ENCODE measurements at places on chromosomes 11 and 22. TPM values are rescaled to one million over a fixed set of nuclear protein-coding genes. Genes with fewer than 3 reads are reported as not detected.

DNA sequence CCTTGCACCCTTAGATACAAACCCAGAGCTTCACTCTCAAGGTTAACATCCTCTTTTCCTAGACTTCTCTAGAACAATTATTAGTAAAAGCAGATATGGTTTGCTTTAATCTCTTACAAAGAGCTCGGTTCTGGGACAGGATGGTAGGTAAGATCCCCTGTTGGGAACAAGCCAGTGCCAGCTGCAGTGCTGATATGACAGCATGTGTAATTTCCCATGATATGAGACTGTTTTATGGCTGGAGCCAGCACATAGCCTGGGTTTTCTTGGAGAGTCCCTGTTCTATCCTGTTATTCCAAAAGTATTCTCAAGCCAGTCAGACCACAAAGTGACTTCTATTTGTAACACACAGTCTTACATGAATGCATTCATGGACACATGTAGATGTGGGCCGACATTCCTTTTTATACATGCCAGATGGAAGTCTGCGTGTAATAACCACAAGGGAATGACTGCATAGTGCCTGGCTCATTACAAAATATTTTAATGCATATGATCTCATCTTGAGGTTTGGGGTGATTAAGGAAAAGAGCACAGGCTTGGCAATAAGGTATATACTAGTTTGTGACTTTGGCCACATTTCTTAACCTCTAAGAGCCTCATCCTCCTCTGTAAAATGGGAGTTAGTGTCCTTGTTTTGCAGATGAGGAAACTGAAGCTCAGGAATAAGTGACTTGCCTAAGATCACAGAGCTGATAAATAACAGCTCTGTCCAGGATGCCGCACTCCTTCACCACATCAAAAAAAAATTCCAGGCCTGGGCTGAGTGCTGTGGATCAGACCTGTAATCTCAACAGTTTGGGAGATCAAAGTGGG, 21.8 kb downstream of the CLMP start:
- H3K4me1 ChIP-seq: no peaks in the 10 kb centered on the region
- H3K27me3 ChIP-seq: no peaks in the 10 kb centered on the region
- no peaks in the 10 kb centered on the region for H3K36me3 ChIP-seq
- H3K27ac ChIP-seq: no peak overlapping the region

The PIWIL4 gene
- total RNA-seq: 2.0 TPM

DNA sequence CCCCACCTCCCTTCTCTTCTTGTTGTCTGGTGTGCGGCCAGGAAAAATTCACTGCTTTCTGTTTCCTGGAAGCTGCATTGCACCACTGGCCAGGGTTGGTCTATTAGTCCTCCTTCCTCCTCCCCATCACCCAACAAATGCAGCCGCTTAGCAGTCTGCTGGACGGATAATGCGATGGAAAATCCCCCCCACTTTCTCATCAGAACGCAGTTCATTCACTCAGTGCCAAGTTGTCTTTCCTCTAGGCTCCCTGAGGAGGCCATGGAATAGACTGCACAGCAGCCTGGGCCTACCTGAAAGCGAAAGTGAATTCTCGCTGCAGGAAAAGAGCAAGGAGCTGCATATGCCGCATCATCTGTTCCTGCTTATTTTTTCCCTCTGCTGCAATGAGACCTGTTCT, 513.6 kb downstream of the METTL15 start:
- H3K4me3 ChIP-seq: no peak overlapping the region
- no peak for DNase-seq
- H3K4me1 ChIP-seq: no peaks in the 10 kb centered on the region
- no peaks in the 10 kb centered on the region for H3K27me3 ChIP-seq
- H3K27ac ChIP-seq: no peak overlapping the region

GRCh38 chr11:45171550-45171949, 25.1 kb downstream of the PRDM11 start:
- H3K36me3 ChIP-seq: no peaks in the 10 kb centered on the region
- H3K4me1 ChIP-seq: no peaks in the 10 kb centered on the region
- H3K27me3 ChIP-seq: no peaks in the 10 kb centered on the region
- no peak overlapping the region for H3K27ac ChIP-seq
- H3K4me3 ChIP-seq: no peak overlapping the region
- DNase-seq: no peak

The PLEKHB1 gene
- 70.6 TPM for total RNA-seq

The SCGB1D2 gene
- not detected for total RNA-seq

The EHBP1L1 gene
- total RNA-seq: 157 TPM

- no peak overlapping the region for H3K27ac ChIP-seq
- no peaks in the 10 kb centered on the region for H3K4me1 ChIP-seq
Observed at GRCh38 chr11:75014129-75014528, 25.4 kb downstream of the NEU3 start.

GRCh38 chr11:78061921-78062311, 1.7 kb upstream of the THRSP start:
- no peak overlapping the region for H3K27ac ChIP-seq
- H3K4me1 ChIP-seq: no peaks in the 10 kb centered on the region
- H3K36me3 ChIP-seq: no peaks in the 10 kb centered on the region

The RASL10A gene
- total RNA-seq: 1.2 TPM

DNA sequence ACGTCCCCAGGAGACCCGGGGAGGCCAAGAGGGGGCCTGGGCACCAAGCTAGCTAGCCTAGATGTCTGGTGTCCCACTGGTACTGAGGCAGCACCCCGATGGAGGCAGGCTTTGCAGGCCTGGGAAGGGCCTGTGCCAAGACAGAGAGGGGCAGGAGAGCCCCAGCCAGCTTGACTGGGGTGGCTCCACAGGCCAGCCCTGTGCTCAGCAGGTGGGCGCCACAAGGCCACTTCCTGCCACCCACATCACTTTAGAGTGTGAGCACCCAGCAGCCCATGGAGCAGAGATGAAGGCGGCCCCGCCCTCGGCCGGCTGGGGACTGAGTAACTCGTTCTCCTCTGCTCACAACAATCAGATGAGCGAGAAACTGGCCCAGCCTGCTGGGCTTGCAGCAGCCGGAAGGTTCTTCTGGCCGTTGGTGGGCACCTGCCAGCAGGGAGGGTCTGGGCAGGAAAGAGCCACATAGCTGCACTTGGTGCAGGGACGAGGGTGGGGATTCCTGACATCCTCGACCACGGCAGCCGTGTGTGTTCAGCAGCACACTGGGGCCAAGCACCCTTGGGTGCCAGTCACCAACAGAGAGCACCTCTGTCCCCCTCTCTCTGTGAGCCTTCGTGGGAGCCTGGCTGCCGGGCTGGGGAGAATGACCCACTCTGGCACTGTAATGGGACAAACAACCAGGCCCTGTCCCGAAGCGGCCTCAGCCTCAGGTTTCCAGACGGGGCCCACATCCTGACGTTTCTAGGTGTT, 7.6 kb downstream of the OSBPL5 start:
- H3K4me1 ChIP-seq: peaks cover 3% of the 10 kb centered on the region
- peaks cover 26% of the 10 kb centered on the region for H3K27me3 ChIP-seq
- H3K4me3 ChIP-seq: no peak overlapping the region
- H3K36me3 ChIP-seq: peaks cover 2% of the 10 kb centered on the region
- H3K27ac ChIP-seq: no peak overlapping the region
- no peak for DNase-seq

The TMEM151A gene
- total RNA-seq: 0.19 TPM

GRCh38 chr11:117194267-117194666, 4.9 kb upstream of the TAGLN start:
- no peak overlapping the region for H3K27ac ChIP-seq
- no peak overlapping the region for H3K4me3 ChIP-seq
- H3K4me1 ChIP-seq: peaks cover 8% of the 10 kb centered on the region
- DNase-seq: no peak

- no peaks in the 10 kb centered on the region for H3K27me3 ChIP-seq
- no peak overlapping the region for H3K27ac ChIP-seq
- no peak for DNase-seq
- no peak overlapping the region for H3K4me3 ChIP-seq
- H3K36me3 ChIP-seq: no peaks in the 10 kb centered on the region
Observed at GRCh38 chr11:65932558-65932919, 12.7 kb upstream of the TSGA10IP start.

- H3K4me3 ChIP-seq: no peak overlapping the region
- DNase-seq: no peak
- H3K36me3 ChIP-seq: no peaks in the 10 kb centered on the region
- no peaks in the 10 kb centered on the region for H3K4me1 ChIP-seq
- H3K27me3 ChIP-seq: no peaks in the 10 kb centered on the region
Observed at GRCh38 chr11:105548359-105548758, 61.5 kb upstream of the GRIA4 start.

The CSF2RB gene
- 4.1 TPM for total RNA-seq

GRCh38 chr11:68806931-68807844, 34.5 kb downstream of the CPT1A start:
- H3K27me3 ChIP-seq: no peaks in the 10 kb centered on the region
- H3K27ac ChIP-seq: no peak overlapping the region
- H3K4me3 ChIP-seq: no peak overlapping the region
- no peak for DNase-seq
- H3K4me1 ChIP-seq: no peaks in the 10 kb centered on the region

The CACNA1I gene
- total RNA-seq: 31.2 TPM

The ZFP91 gene
- total RNA-seq: 37.7 TPM

- no peaks in the 10 kb centered on the region for H3K4me1 ChIP-seq
- no peak overlapping the region for H3K4me3 ChIP-seq
- no peak for DNase-seq
- no peaks in the 10 kb centered on the region for H3K36me3 ChIP-seq
- H3K27ac ChIP-seq: no peak overlapping the region
- H3K27me3 ChIP-seq: peaks cover 20% of the 10 kb centered on the region
Observed at GRCh38 chr11:11669233-11669846, 47.5 kb upstream of the GALNT18 start.

- DNase-seq: no peak
- no peaks in the 10 kb centered on the region for H3K4me1 ChIP-seq
- H3K27ac ChIP-seq: no peak overlapping the region
Observed at GRCh38 chr11:111299101-111300026, 1.0 kb downstream of the POU2AF3 start.

The GRIA4 gene
- total RNA-seq: not detected
